ENCODE measurements at places on chromosomes 3 and 15.

GRCh38 chr15:85494048-85494777 lies 113.8 kb downstream of the AKAP13 start:
- no peak for DNase-seq

DNA sequence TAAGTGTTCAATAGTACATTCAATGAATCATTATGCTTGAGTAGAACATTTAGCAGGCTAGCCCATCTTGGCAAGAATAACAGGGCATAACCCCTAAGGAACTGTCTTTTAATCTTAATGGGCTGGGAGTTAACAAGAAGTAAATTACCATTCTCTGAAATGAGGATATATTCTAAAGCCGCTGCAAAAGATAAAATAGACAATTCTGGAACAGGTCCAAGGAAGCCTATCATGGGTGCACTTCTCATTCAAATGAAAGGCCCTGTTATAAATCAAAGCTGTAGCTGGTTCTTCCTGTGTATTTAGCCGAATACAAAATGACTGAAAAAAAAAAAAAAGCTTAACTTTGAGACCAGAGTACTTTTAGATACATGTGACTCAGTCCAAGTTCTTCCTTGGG lies 15.6 kb downstream of the MTHFS start:
- no peak for DNase-seq

DNA sequence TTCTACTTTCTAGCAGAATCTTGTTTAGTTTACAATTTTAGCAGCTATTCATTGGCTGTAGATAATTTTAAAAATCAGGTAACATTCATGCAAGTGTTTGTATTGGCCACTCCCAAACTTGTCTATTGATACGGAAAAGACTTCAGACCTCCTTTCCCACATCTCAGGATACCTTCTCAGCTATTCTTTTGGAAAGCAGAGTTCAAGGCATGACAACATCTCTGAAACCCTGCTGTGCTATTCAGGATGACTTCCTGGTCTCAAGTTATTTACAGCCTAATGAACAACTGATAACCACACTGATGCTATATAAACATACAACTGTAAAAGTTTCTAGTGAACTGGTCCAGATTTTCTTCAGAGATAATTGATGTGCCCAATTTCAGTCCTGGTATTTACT lies 55.8 kb downstream of the DZIP3 start:
- DNase-seq = no peak

- no peak for DNase-seq
Measured at GRCh38 chr15:32803631-32804030, 85.8 kb downstream of the GREM1 start.

DNA sequence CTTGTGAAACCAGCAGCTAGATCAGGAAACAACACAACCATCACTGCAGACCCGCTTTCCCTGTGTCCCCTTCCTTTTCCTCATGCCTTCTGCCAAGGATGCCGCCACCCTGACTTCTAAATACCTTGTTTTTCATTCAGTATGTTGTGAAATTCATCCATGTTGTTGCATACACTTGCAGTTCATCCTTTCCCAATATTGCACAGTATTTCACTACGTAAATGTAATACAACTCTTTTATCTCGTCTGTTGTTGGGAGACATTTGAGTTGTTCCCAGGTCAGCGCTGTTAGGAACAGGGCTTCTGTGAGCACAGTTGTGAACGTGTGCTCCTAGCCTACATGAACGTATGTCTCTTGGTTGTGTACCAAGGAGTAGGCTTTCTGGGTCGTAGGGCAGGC lies 24.2 kb downstream of the TLNRD1 start:
- no peak for DNase-seq

- DNase-seq = no peak
Measured at GRCh38 chr3:192260116-192261010, 467.0 kb downstream of the FGF12 start.

- DNase-seq = no peak
Measured at GRCh38 chr3:152175528-152175889, 93.2 kb upstream of the MBNL1 start.

DNA sequence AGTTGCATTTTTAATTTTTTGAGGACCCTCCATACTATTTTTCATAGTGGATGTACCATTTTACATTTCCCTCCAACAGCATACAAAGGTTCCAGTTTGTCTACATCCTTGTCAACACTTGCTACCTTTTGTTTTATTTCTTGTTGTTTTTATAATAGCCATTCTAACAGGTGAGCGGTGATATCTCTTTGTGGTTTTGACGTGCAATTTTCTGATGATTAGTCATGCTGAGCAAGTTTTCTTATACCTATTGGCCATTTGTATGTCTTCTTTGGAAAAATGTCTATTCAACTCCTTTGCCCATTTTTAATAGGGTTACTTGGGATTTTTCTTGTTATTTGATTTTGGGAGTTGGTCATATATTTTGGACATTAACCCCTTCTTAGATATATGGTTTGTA lies 187.0 kb downstream of the CDIN1 start:
- DNase-seq = no peak

- no peak for DNase-seq
Measured at GRCh38 chr15:72671525-72671924, 14.5 kb downstream of the HIGD2B start.

GRCh38 chr3:134630506-134630905 lies 20.3 kb downstream of the KY start:
- DNase-seq = no peak

- no peak for DNase-seq
Measured at GRCh38 chr3:127671523-127672428, 976 bp upstream of the ABTB1 start.

- no peak for DNase-seq
Measured at GRCh38 chr15:42371096-42371495, 11.8 kb downstream of the CAPN3 start.

DNA sequence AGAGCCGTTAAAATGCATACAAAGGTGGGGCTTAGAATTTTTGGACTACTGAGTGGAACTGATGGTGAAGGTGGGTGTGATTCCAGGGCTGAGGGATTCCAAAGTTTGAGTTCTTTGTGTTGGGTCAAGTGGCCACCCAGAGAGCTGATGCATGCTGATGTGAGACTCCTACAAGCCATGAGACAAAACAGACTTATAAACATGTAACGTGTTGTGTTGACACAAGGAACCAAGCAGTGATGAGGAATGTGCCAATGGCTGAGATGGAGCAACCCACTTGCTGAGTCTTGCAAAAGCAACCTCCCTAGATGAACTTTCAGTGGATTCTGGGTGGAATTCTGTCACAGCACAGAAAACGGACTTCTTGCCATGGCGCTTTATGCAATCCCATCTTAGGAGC lies 289.0 kb downstream of the TLE3 start:
- no peak for DNase-seq

DNA sequence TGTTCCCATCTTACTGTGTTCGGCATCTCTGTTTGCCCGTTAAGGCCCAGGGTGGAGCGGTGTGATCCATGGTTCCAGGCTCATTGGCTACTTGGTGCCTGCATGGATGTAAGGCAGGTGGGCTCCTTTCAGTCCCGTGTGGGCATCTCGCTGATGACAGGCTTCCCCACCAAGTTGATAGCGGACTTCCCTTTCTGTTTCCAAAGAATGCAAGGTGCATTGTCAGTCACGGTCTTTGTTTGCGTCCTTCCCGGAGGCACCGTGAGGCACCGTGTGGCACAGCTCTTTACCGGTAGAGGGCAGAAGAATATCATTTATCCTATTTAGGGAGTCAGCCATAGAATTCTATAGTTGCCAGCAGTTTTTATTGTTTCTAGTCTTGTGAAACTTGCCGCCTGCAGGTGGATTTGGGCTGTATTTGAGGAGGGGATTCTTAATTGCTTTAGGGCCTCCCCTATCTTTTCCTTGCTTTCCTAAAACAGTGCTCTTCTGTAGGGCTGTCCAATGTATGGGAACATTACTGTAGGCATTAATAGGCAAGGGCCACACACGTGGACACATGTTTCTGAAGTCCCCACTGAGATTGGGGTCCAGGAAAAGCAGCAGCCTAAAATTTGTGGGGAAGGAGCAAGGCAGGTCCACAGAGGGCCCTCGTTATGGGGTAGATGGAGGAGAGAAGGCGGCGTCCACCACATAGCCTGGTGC lies 244.1 kb downstream of the SLCO3A1 start:
- peak; percentile 56 for DNase-seq

GRCh38 chr3:128392818-128393544 lies 73.7 kb downstream of the DNAJB8 start:
- no peak for DNase-seq

GRCh38 chr15:25652704-25653103 lies 210.4 kb downstream of the ATP10A start:
- no peak for DNase-seq

- DNase-seq = no peak
Measured at GRCh38 chr3:85164436-85164835, 205.6 kb downstream of the CADM2 start.

DNA sequence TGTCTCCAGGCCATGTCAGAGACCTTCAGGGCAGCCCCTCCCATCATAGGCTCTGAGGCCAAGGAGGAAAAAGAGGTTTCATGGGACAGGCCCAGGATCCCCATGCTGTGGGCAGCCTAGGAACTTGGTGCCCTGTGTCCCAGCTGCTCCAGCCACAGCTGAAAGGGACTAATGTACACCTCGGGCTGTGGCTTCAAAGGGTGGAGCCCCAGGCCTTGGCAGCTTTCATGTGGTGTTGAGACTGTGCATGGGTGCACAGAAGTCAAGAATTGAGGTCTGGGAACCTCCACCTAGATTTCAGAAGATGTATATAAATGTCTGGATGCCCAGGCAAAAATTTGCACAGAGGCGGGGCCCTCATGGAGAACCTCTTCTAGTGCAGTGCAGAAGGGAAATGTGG lies 6.6 kb upstream of the SSR3 start:
- DNase-seq = no peak

GRCh38 chr3:30020380-30020779 lies 586.0 kb upstream of the TGFBR2 start:
- DNase-seq = no peak

GRCh38 chr3:16932877-16933276 lies 48.1 kb downstream of the PLCL2 start:
- DNase-seq = no peak

- DNase-seq = no peak
Measured at GRCh38 chr15:46751303-46751702, 966.0 kb upstream of the SEMA6D start.

- DNase-seq = no peak
Measured at GRCh38 chr3:144746631-144747030, 775.0 kb downstream of the DIPK2A start.

DNA sequence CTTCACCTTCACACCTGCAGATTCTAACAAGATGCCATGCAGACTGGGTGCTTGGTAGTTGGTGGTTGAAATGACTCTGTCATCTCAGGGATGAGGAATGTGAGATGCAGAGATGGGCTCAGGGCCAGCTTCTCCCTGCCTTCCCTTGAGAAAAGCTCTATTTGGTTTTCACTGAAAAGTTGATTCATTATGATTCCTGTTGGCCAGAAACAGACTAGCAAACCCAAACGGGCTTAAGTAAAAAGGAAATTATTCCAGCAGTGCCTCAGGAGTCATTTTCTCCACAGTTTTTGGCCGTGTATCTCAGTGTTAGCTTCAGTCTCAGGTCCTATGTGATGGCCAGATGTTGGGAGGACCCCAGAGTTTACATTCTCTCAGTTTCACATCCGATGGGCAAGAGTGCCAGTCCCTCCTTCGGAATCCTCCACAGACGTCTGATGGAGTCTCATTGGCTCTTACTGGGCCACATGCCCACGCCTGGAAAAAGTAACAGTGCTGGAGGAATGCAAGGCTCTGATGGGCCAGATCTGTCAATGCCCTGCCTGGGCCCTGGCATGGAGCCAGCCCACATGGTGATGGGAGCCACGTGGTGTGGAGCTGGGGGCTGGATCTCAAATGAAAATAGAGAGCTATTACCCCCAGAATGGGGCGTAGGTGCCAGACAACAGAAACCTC lies 22.3 kb upstream of the SACM1L start:
- DNase-seq = peak; percentile 75

- no peak for DNase-seq
Measured at GRCh38 chr3:129635656-129636055, 29.2 kb upstream of the PLXND1 start.

DNA sequence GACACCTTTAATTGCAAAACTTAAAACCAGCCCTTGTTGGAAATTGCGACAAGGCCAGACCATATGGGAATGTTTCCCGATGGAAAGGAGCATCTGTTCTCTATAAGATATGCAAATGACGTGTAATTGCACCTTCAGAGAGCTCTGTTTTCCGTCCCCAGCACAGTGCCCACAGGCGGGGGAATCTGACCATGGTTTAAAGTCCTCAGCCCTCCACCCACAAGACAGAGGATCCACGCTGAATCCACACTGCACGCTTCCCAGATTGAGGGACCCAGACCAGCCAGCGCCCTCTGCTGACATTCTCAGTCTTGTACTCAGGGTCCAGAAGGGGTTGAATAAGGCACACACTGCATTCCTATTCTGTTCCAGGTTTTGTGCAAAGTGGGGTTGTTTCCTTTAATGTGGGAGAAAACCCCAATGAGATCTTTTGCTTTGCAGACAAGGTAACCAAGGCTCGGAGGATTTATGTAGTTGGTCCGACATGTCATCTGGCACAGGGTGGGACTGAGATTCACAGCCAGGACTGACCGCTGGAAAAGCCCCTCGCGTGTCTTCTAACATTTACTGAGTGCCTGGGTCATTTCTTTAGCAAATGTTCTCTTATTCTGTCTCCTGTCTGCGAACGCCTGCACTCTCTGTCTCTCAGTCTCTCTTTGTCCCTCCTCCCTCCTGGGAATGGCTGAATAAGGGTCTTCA lies 36.8 kb upstream of the KLHL25 start:
- peak; percentile 77 for DNase-seq

- DNase-seq = no peak
Measured at GRCh38 chr15:98953968-98954367, 53.6 kb downstream of the PGPEP1L start.

GRCh38 chr15:33084661-33085060 lies 109.9 kb downstream of the FMN1 start:
- no peak for DNase-seq

DNA sequence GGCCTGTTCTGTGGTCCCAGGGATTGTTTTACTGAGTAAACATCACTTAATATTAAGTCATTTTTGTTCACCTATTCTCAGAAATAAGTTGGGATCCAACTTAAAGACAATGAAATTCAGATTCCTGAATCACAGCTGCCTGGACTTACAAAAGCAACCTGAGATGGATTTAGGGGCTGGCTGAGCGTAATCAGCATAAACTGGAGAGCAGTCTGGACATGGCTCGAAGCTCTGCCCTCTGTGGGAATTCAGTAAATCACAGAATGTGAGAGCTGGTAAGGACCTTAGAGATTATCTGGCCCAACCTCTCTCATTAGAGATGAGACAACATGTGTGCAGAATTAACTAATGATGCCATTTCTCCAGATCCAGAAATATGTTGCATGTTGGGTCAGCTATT lies 23.7 kb downstream of the CCDC80 start:
- DNase-seq = no peak

GRCh38 chr15:79243723-79244122 lies 38.8 kb upstream of the ANKRD34C start:
- DNase-seq = no peak

All from right hindlimb (tissue), 1 donor.